MCF 10A (cell line): ENCODE measurements at places on chromosomes 7 and 10. TPM values are rescaled to one million over a fixed set of nuclear protein-coding genes. Genes with fewer than 3 reads are reported as not detected.

The TMEM176A gene
- not detected in 2 replicates for total RNA-seq

The LMTK2 gene
- total RNA-seq, result 16.8 and 21.6 TPM in 2 replicates

DNA sequence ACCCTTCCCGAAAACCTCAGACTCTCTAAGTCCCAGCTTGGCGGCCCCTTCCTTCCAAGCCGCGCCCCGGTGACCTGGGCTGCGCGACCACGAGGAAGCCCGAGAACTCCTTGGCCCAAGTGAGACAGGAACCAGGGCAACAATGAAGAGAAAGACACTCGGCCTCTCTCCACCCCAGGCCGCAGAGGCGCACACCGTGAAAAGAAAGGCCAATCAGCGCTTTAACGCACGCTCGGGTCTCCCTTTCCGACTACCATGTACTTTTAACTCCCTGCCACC lies 166.4 kb upstream of the PPP1R3A start:
- peaks cover 6% of the 10 kb centered on the region for H3K4me1 ChIP-seq
- DNase-seq, result no peak
- no peak overlapping the region for H3K27ac ChIP-seq
- no peaks in the 10 kb centered on the region for H3K36me3 ChIP-seq
- peak overlapping the region; percentile 67 for H3K4me3 ChIP-seq
- H3K27me3 ChIP-seq, result peaks cover 100% of the 10 kb centered on the region

The CHCHD2 gene
- total RNA-seq, result 564 and 712 TPM in 2 replicates

DNA sequence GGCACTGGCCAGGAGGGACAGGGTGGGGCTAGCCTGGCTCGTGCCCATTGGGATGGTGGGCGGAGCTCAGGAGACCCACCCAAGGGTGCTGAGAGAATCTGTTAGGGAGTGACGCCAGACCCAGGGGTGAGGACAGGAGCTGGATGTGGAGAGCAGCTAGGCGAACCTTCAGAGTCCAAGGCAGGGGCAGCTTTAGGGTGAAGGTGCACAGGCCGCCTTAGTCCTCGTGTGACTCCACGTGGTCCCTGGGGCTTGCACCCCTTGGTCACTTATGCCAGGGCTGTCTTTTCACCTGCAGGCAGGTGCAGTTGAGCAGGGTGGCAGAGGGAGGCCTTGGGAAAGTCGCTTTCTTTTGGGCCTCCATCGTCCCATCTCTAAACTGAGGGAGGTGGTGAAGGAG lies 4.3 kb downstream of the RAMP3 start:
- H3K36me3 ChIP-seq, result no peaks in the 10 kb centered on the region
- H3K27me3 ChIP-seq, result peaks cover 29% of the 10 kb centered on the region
- no peaks in the 10 kb centered on the region for H3K4me1 ChIP-seq
- H3K27ac ChIP-seq, result no peak overlapping the region
- no peak for DNase-seq

The TMEM229A gene
- not detected in 2 replicates for total RNA-seq

The C10orf105 gene
- total RNA-seq, result not detected in 2 replicates

The PNLIPRP3 gene
- 7.6 and 9.5 TPM in 2 replicates for total RNA-seq

- H3K4me1 ChIP-seq, result no peaks in the 10 kb centered on the region
- H3K4me3 ChIP-seq, result no peak overlapping the region
- DNase-seq, result no peak
- no peaks in the 10 kb centered on the region for H3K36me3 ChIP-seq
- H3K27me3 ChIP-seq, result no peaks in the 10 kb centered on the region
- no peak overlapping the region for H3K27ac ChIP-seq
Measured at GRCh38 chr10:58885686-58886345, 290.6 kb upstream of the PHYHIPL start.

- peaks cover 5% of the 10 kb centered on the region for H3K4me1 ChIP-seq
- H3K27me3 ChIP-seq, result no peaks in the 10 kb centered on the region
- no peak overlapping the region for H3K4me3 ChIP-seq
- no peak overlapping the region for H3K27ac ChIP-seq
- DNase-seq, result no peak
Measured at GRCh38 chr10:112210666-112211065, 27.1 kb upstream of the GPAM start.

The FGF8 gene
- total RNA-seq, result not detected in 2 replicates

The CDCA7L gene
- 21.7 and 43.6 TPM in 2 replicates for total RNA-seq

DNA sequence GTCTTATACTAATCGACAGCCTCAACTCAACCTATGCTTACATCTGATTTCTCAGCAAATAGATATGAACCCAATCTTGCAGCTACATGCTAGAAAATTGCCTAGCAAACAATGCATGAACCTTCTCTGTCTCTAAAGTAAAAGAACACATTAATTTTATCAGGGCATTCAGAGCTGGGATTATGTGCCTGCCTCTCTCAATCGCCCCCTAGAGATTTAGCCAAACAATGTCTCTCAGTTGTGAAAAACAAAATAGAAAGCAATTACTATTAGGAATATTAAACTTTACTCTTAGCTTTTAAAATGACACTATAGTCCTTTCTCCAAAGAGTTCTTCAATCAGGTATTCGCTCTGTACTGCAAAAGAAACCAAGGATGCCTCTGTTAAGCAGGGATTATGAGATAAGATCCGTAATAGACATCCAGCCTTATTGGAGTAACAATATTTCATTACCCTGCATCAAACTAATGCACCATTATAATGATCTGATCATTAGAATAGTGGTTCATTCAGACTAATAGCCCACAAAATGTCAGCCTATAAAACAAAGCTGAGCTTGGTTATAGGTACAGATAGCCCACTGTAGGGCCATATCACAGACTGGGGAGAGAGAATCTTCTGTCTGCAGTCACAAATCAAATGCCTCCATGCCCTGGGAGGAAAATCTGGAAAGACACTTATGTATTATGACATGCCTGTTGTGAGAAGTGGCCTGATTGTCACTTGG lies 736.9 kb downstream of the PARD3 start:
- no peaks in the 10 kb centered on the region for H3K4me1 ChIP-seq
- no peak overlapping the region for H3K4me3 ChIP-seq
- no peak for DNase-seq
- H3K27me3 ChIP-seq, result no peaks in the 10 kb centered on the region
- H3K27ac ChIP-seq, result no peak overlapping the region
- H3K36me3 ChIP-seq, result no peaks in the 10 kb centered on the region

DNA sequence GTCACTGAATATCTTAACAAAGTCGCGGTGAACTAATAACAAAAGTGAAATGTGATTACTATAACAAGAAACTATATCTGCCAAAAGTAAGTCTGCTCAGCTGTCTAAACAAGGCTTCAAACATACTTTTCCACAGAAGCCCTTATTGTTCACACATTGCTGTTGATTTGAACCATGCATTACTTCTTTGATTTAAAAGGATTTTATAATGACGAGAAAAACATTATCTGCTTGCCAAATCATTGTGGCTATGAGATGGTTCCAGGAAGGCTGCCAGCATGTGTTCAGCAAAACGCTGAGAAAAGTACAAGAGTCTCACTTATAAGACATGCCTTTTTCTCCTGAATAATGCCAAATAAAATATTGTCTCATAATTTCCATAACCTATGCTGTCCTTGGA lies 24.4 kb downstream of the RNF133 start:
- no peaks in the 10 kb centered on the region for H3K36me3 ChIP-seq
- no peaks in the 10 kb centered on the region for H3K27me3 ChIP-seq
- H3K4me3 ChIP-seq, result peak overlapping the region; percentile 24
- H3K27ac ChIP-seq, result peak overlapping the region; percentile 46

DNA sequence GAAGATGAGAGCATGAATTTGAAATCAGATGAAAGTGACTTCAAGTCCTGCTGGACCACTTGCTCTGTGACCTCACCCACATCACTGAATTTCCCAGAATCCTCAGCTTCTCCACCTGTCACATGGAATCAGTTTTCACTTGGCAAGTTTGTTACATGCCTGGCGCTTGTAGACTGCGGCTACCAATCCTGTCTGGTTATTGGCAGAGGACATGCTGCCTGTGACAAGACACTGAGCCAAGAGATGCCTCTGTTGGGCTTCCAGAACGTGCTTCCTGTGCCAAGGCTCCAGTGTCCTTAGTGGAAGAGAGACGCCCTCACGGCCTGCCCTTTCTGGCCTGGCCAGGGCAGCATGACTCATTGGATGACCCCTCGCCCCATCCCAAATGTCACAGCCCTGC lies 4.4 kb upstream of the MYL10 start:
- H3K4me1 ChIP-seq, result peaks cover 18% of the 10 kb centered on the region
- H3K4me3 ChIP-seq, result no peak overlapping the region
- no peaks in the 10 kb centered on the region for H3K27me3 ChIP-seq

DNA sequence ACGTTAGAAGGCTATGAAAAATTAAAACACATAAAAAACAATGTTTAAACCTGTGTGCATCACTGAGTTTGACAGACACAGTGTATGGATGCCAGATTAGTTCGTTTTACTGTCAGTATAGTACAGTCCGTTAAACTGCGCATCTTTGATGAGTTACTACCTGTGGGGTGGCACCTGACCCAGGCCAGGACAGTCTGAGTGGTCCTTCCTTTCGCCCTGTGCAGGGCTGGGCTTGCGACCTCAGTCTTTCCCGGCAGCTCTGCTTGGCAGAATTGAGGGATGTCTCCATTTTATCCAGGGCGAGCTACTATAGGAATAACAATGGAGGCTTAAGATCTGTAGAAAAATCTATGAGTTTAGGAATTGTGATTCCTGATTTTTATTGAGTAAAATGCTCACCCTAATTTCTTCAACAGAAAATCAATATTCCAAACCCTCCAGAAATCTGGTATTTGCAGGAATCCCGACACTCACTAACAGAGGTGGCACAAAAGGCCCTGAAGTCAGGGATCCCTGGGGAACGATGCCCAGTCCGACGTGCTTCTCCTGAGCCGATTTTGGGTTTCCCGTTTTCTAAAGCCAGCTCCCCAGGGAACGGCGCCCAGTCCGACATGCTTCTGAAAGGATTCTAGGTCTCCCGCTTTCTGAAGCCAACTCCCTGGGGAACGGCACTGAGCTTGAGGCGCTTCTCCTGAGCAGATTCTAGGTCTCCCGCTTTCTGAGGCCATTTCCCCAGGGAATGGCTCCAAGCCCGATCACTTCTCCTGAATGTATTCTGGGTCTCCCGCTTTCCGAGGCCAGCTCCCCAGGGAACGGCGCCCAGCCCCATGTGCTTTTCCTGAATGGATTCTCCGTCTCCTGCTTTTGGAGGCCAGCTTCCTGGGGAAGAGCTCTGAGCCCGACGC lies 377.6 kb downstream of the DNAJB6 start:
- no peak overlapping the region for H3K27ac ChIP-seq
- no peak for DNase-seq
- no peaks in the 10 kb centered on the region for H3K27me3 ChIP-seq
- peaks cover 6% of the 10 kb centered on the region for H3K36me3 ChIP-seq

DNA sequence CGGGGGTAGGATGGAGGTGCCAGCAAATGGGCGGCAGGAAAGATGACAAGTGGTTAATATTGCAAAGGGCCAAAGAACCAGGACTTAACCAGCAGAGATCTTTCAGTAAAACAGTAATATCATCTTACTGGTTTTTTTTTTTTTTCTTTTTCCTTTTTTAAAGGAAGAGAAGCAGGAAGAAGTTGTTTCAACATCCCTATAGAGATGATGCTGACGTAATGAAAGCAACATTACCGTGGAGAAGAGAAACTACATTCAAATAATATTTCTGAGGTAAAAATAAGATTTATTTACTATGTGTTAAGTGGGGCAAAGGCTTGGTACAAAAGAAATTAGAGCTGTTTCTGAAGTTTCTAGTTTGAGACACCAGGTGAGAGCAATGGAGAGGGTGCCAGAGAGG lies 11.0 kb downstream of the MINDY3 start:
- no peak for DNase-seq
- H3K4me3 ChIP-seq, result no peak overlapping the region
- H3K27me3 ChIP-seq, result no peaks in the 10 kb centered on the region

DNA sequence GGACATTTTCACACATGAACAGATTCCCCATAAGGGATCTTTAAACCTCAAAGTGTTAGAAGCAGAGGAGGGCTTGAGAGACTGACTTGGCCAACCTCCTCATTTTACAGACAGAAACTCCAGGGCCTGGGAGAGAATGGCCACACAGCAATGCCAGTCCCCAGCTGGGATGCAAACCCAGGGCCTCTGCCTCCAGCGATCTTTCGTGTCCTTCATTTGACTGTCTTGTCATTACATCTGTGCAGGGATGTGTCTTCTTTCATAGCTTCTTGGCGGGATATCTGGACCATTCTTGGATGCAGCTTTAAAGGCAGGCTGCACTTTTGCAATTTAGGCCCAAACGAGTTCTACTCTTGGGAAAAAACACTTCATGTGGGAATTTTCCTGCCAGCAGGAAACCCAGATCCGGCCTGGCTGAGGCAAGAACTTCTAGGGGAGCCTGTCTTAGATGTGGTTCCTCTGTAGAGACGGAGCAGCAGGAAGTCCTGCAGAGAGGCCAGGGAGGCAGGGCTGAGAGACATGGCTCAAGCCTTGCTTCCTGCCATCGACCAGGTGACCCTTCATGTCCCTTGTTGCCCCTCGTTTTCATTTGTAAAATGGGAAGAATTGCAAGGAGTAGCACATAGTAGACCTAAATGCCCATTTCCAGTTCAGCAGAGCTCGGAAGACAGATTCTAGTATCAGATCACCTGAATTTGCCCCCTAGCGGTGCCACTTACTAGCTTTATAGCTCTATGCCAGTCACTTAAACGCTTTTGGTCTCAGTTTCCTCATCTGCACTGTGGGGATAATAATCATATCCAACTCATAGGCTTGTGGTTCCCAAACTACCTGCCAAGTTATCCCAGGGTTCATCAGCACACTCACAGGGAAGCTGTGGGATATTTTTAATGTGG lies 43.9 kb upstream of the SLC29A3 start:
- no peak for DNase-seq
- H3K27ac ChIP-seq, result no peak overlapping the region
- no peaks in the 10 kb centered on the region for H3K27me3 ChIP-seq
- peaks cover 12% of the 10 kb centered on the region for H3K4me1 ChIP-seq

The HTR7 gene
- 14.1 and 15.3 TPM in 2 replicates for total RNA-seq

DNA sequence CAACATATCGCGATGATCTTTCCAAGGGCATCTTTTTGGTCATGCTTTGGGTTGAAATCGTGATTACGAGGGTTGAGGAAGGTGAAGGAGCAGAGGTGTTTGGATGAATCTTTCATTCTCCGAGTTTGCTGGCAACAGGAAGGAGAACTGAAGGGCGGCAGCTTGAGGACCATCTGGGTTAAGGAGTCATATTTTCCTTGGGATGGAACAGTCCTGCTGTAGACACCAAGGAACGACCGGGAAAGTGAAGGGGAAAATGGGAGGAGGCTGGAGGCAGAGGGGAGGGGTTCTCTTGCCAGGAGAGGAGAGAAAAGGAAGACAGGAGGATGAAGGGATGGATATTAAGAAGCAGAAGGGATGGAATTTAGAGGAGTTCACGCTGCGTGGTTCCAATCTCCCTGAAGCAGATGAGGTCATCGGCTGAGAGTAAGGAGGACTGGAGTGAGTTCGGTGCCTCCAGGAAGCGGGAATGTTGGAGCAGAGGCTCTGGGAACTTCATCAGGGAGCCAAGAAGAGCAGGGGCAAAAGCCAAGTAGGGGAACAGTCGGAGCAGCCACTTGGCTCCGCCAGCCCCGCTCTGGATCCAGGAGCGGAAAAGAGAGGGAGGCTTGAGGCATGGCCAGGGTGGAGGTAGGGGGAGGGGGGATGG lies 116.6 kb upstream of the GALNT17 start:
- no peak overlapping the region for H3K4me3 ChIP-seq
- no peak overlapping the region for H3K27ac ChIP-seq
- DNase-seq, result no peak
- no peaks in the 10 kb centered on the region for H3K36me3 ChIP-seq
